ENCODE measurements at places on chromosomes 1 and 21.

GRCh38 chr1:56188221-56188620, 391.1 kb downstream of the PLPP3 start:
- no peak for DNase-seq

GRCh38 chr1:222546548-222547259, 1.2 kb downstream of the HHIPL2 start:
- no peak for DNase-seq

DNA sequence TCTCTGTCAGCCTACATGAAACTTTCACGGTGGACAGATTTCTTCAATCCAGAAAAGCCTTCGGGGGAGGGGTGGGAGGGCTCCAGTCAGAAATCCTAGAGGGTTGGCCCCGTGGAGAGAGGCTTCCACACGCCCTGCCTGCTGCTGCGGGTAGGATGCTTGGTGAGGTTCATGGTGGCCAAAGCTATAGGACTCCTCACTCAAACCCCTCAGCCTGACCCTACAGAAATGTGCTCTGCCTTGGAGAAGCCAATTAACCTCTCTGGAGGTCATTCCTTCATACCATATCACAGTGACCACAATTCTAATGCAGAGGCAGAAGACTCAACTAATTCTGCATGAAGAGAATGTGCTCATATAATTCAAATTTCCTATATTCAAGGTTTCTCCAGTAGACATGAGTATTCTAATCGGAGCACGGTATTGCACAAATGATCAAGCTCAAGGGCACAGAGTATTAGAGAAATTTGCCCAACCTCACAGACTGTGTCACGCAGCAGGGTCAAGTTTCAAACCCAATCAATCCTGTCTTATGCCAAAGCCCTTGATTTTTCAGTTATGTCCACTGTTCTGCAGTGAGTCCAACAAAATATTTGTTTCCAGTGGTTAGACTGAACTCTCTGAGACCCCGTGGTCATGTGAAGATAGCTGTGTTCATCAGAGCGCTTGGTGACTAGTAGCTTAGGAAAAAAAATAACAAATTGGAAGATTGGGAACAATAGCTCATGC, 104.8 kb downstream of the TOMM20 start:
- no peak for DNase-seq

GRCh38 chr1:8167936-8168335, 141.8 kb upstream of the ERRFI1 start:
- no peak for DNase-seq

DNA sequence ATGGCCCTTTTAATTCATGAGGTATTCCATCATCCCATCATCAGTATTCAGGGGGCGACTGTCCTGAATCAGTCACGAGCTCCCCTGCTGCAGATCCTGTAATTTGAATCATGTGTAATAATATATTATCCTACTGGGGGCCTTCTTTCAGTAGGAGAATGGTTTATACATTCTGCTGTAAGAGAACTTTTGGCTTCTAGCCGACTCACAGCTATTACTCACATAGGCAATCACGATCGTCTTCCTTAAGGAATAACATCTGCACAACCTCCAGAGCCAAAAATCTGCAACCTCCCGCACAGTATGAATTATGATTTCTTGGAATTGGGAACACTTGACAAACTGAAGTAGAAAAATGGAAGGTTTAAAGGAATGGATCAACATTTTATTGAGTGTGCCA, 343.0 kb downstream of the USP25 start:
- DNase-seq: no peak

DNA sequence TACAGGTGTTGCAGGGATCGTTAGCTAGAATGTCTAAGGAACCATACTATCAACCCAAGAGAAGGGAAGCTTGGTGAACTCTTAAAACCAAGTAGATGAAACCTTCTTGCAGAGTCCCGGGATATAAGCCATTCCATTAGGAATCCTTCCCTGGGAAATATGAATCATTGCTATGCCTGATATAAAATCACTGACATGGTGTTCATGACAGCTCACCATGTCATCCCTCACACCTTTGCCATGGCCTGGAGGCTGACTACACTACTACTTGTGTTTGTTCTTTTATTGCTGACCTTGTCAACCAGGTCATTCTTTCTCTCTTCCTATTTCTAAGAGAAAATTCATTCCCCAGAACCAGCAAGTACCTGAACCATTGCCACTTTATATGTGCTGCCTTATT, 12.1 kb downstream of the ST6GALNAC3 start:
- no peak for DNase-seq

GRCh38 chr21:39084073-39084472, 99.2 kb downstream of the PSMG1 start:
- DNase-seq: no peak

GRCh38 chr1:50148142-50148923, 39.6 kb downstream of the ELAVL4 start:
- no peak for DNase-seq

- no peak for DNase-seq
These were observed 103.9 kb downstream of the ZBTB18 start for GRCh38 chr1:244154872-244155531.

DNA sequence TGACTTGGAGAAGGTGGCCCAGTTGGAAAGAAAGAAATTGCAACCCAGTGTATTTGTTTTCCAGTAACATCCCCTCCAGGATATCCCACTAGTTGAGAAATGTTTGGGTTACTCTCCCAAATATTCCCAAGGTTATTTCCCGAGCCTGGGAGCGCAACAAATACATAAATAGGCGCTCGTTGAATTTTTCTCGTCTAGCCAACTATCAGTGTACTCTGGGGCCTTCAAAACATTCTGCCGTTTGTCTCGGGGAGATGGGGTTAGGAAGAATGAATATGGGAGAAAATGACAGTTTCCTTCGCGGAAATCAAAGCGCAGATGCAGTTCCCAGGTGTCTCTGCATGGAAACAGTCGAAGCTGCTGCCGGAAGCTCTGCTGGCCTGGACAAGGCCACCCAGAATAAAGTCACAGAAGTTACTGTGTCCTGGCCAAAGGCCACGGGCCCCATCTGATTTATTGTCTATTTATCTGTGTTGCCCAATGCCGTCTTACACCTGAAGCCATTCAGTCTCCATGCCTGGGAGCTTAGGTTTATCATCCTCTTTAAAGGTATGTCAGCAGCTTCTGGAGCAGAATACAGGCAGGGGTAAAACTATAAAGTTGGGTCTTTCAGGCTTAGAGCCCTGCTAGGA, 1.0 kb downstream of the C1orf115 start:
- no peak for DNase-seq
